ENCODE measurements at places on chromosomes 7 and 10.

DNA sequence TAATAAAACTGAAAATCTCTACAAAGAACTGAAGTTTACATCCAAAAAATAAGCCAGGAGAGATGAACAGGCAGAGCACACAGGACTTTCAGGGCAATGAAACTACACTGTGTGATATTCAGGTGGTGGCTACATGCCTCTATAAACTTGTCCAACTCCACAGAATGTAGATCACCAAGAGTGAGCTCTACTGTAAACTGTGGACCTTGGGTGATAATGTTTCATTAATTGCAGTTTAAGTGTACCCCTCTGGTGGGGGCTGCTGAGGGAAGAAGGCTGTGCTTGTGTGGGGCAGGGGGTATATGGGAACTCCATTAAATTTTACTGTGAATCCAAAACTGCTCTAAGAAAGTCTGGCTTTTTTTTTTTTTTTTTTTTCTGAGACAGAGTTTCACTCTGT is 22.7 kb downstream of the YWHAG start:
- DNase-seq = no peak

- no peak for DNase-seq
Observed at GRCh38 chr7:132137681-132138080, 438.6 kb downstream of the PLXNA4 start.

DNA sequence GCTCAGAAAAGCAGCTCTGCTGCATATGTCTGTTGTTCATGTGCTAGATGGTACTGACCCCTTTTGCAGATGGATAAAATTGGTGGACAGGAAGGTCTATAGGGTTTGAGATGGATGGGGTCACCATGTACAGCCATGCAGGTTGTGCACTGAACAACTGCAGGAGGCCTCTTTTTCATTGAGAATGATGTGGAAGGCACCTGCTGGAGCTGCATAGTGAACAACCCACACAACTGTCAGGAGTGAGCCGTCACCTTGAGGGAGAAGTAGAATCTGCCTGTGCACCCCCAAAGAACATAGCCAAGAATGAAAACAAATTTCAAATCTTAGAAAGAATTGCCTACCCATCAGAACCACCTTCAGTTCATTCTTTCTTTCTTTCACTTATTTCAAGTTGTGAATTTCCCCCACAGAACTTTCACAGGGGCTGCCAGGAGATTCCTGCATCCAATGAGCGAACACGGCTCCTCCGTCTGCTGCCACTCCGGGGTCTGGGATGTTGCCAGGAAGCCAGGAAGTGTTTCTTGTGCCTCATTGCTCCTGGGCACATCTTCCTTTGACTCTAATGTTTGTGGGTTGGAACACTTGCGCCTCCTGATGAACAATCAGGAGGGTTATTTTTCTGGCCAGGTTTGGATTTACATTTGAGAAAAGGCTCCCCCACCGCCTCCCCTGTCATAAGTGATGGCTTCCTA is 53.7 kb upstream of the DOCK1 start:
- no peak for DNase-seq

DNA sequence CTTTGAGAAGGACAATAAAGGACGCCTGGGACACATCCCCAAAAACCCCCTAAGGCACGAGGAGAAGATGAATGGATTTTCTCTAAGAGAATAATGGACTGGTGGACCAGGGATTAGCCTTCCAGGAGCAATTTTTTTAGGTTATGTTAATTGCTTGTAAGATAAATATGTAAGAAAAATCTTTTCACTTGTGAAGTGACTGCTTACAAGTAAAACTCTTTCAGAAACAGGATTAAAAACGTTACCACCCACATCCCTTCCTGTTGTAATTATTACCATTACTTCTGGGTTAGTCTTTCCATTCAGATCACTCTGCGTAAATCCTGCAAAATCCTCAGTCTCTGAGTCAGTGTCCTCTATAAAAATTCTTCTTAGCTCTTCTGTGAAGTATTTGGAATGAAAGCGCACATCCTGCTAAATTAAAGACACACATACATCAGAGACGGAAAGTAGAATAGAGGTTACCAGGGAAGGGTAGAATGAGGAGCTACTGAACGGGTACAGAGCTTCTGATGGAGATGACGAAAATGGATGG is 34.3 kb downstream of the CDCA7L start:
- DNase-seq = no peak

DNA sequence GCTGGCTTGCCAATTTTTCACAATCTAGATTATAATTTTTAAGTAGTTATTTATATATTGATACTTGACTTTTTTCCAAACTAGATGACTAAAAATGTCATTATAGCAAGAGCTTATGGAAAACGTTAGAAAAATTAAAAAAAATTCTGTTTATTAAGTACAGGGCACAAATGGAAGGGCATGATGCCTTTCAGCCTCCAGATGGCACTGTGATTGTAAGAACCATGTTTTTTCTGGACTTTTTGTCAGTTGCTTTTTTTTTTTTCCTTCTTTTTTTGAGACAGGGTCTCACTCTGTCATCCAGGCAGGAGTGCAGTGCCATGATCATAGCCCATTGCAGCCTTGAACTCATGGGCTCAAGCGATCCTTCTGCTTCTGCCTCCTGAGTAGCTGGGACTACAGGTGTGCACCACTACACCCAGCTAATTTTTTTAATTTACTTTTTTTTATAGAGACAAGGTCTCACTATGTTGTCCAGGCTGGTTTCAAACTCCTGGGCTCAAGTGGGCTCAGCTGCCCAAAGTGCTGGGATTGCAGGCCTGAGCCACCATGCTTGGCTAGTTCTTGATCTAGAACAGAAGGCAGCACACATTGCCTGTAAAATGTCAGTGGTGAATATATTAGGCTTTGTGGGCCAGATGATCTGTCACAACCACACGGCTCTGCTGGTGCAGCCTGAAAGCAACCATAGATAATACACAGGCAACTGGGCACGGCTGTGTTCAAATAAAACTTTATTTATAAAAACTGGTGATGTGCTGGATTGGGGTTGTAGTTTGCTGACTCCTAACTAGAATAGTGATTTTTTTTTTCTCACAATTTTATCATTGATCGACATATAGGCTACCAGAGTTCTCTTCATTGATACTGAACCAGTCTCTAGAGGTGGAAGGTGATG is 27.4 kb downstream of the UCMA start:
- DNase-seq = no peak

DNA sequence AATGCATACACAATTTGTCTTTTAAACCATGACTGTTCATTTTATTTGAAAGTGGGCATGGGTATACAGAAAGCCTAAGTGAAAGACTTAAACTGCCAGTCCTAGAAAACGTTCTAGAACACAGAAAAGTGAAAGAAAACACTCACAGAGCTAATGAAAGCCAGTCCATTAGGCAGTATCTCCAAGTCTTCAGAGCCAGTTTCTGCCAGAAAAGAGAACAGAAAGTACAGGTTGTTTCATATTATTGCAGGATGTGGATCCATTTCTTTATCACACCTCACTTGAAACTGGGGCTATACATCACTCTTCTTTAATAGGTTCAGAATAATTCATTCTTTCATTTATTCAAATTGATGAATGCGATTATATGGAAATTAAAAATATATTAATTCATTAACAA is 7.7 kb downstream of the PON1 start:
- DNase-seq = no peak

DNA sequence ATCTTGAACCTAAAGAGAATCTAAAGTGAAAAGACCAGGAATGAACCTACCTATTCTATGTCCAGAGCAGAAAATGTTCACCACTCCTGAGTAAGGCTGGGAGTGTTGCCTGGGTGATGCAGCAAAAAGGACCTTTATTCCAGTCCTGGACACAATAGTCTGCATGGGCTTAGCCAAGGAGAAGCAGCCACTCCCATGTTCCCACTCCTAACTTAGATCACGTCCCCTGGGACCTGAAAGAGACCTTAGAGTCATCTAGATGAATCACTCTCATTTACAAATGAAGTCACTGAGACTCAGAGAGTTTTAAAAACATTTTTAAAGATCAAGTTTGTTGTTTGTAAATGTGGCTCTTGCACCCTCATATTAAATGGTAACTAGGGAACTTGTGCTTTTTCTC is 763.4 kb downstream of the KCNMA1 start:
- DNase-seq = no peak

DNA sequence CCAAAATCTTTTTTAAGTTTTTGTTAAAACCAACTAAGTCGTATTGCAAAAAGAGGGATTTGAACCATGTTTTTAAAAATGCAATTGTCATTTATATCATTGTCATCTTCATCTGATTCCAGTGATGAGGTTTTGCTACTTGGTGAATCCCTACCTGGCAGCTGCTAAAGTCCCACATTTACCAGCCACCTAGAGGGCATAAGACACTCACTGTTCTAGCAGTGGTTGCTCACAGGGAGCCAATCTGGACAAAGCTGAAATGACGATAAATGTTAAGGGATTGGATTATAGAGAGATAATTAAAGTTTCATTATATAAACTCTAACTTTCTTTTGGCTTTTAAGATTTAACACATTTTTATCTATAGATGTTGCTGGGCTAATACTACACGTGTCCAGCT is 18.7 kb downstream of the KIFBP start:
- DNase-seq = no peak

DNA sequence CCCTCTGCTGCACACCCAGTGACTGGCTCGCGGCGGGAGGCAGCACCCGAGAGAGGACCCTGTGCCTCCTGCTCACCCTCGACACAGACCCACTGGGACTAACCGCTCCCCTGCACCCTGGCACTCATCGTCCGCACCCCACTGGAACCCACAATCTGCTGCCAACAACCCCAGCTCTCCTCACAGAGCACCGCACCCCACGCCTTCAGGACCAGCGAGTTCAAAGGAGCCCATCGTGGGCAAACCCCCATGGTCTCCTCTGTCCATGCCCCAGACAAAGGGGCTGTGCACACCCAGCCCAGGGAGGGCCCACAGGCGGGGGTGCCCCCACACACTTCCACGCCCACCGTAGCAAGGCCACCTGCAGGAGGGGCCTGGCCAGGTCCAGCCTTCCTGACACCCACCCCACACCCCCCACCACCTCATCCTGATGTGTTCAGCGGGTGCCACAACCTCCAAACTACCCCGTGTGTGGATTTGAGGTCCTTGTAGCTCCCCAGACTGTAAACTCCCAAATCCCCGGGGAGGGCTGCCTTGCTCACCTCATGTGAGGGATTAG is 14.0 kb downstream of the RASGEF1A start:
- DNase-seq = no peak

DNA sequence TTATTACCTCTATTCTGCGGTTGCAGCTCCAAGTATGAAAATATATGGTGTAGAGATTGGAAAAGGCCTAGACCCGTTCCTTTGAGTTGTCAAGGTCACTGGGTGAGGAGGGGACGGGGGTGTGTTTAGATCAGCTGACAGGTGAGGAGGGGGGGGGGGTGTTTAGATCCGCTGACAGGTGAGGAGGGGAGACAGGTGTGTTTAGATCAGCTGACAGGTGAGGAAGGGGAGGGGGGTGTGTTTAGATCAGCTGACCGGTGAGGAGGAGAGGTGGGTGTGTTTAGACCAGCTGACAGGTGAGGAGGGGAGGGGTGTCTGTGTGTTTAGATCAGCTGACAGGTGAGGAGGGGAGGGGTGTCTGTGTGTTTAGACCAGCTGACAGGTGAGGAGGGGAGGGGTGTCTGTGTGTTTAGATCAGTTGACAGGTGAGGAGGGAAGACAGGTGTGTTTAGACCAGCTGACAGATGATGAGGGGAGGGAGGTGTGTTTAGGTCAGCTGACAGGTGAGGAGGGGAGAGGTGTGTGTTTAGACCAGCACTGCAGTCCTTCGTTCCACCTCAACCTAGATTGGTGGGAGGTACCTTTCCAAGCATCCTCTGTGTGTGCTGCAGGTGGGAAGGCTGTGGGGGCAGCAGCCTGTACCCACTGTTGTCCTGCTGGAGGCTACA is 655.0 kb upstream of the ADARB2 start:
- no peak for DNase-seq

DNA sequence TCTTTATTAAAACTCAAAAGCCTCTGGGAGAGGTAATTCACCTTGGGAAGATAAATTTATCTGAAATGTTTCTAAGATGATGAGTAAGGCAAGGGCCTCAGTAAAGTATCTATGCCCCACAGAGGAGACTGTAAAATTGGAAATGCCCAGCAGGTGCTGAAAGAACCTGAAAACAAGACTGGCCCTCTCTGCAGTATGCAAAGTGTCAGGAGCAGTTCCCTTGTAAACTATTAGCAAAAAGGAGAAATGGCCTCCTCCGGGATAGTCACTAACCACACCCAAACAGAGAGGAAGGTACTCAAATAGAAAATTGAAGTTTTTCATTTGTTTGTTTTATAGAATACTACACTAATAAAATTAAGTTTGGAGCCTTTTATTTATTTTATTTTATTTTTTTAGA is 81.2 kb downstream of the FZD1 start:
- no peak for DNase-seq
